ENCODE measurements at places on chromosomes 4 and X. TPM values are rescaled to one million over a fixed set of nuclear protein-coding genes. Genes with fewer than 3 reads are reported as not detected.

FAM9C gene
- total RNA-seq: not detected

IL2RG gene
- 14.2 TPM for total RNA-seq

ART3 gene
- total RNA-seq: not detected

STATH gene
- total RNA-seq: not detected

XKRX gene
- total RNA-seq: 0.14 TPM

DNA sequence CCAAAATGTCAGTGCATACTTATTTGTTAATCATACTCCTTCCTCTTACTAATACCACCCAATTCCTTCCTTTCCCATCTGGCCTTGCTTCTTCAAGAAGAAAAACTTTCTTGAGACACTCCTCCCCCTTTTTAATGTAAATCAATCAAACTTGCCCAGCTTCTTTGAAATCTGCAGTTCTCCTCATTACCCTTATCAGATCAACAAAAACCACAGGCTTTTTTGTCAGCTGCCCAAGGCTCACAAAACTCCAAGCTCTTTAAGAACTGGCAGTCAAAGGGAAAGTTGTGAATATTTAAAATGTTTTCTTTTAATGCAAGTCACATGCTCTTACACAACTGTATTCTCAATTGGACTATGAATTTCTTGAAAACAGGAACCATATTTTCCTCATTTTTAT, 11.3 kb upstream of the MYOZ2 start:
- DNase-seq: no peak

- no peak for DNase-seq
Observed at GRCh38 chrX:11239230-11239629, 54.0 kb upstream of the AMELX start.

- no peak for DNase-seq
Observed at GRCh38 chr4:7507381-7507780, 72.7 kb upstream of the PSAPL1 start.

GRCh38 chrX:70132224-70132623, 1.0 kb upstream of the IGBP1 start:
- DNase-seq: no peak

GRCh38 chrX:54921427-54922021, 900 bp downstream of the TRO start:
- DNase-seq: no peak

DNA sequence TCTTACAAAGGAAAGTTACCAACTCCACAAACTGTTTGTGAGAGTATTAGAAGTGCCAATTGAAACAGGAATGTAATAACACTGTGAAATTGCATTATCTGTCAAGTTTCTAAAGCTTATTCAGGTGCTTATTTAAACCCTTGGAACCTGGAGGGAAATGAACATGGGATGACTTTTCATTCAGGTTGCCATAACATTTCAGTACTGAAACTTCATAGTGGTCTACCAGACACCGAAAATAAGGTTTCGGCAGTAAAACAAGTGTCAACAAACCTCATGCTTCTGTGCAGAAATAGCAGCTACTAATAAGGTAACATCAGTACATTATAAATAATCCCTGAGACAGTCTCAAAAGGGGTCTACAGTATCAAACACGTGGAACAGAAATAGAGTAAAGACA, 890.7 kb upstream of the INTU start:
- no peak for DNase-seq

DNA sequence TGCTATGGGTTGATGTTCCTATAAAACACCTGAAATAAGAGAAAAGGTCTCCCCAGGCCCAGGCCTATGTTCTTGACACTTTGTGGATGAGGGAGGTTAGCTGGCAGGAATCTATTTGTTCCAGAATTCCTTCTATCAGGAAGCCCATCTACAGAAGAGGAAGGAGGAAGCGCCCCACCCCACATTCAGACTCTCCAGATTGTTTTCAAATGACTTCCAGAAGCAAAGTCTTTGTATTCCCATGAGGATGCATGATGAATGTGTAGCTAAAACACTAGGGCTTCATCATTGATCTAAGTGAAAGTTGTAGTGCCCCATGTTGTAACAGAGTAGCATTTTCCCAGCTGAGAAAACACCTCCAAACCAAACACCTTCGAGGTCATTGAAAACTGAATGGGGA, 16.4 kb downstream of the OTC start:
- DNase-seq: no peak

DNA sequence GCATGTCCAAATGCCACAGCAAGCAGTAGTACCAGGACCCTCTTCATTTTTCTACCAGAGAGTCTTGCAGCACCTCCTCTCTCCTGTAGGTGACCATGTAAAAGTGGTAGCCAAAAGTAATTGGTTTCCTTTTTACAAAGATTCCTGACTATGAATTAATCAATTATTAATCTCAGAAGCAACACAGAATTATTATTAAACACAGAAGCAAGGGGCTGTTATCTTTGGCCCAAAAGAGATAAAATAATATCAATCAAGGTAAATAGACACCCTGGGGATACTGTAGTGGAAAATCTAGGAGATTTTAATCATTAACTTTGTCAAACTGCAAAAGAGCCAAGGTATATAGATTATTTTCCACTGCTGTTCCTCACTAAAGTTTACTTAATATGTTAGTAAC, at the start of gene GC:
TSS of gene GC (minus strand) at position 108 of the 400 bp plus-strand sequence. CDS start at position 47, 61 bp downstream.
- no peak for DNase-seq

GRCh38 chr4:130044788-130045531, 949.0 kb downstream of the C4orf33 start:
- DNase-seq: no peak

- DNase-seq: no peak
Observed at GRCh38 chr4:146648461-146648783, 9.7 kb downstream of the POU4F2 start.

GRCh38 chr4:5146248-5146647, 95.0 kb downstream of the STK32B start:
- no peak for DNase-seq

- no peak for DNase-seq
Observed at GRCh38 chr4:3073158-3074077, 920 bp downstream of the HTT-AS start.

DNA sequence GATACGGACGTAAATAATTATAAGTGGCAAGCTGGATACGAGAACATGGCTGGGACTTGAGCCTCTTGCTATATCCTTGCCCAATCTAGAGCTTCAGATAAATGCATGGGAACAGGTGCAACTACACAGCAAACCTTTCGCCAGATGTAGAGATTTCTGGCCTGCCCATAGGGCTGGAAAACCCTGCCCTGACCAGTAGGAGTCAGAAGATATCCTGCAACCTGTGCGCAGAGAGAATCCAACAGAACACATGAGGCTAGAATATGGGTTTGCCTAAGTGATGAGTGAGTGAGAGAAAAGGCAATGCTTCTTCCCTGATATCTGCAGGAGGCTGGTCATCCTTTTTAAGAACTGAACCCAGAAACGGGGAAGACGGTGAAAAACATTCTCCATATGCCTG, 805.3 kb upstream of the TENM3 start:
- DNase-seq: no peak

GRCh38 chr4:36233567-36234266, 10.6 kb downstream of the ARAP2 start:
- no peak for DNase-seq

DNA sequence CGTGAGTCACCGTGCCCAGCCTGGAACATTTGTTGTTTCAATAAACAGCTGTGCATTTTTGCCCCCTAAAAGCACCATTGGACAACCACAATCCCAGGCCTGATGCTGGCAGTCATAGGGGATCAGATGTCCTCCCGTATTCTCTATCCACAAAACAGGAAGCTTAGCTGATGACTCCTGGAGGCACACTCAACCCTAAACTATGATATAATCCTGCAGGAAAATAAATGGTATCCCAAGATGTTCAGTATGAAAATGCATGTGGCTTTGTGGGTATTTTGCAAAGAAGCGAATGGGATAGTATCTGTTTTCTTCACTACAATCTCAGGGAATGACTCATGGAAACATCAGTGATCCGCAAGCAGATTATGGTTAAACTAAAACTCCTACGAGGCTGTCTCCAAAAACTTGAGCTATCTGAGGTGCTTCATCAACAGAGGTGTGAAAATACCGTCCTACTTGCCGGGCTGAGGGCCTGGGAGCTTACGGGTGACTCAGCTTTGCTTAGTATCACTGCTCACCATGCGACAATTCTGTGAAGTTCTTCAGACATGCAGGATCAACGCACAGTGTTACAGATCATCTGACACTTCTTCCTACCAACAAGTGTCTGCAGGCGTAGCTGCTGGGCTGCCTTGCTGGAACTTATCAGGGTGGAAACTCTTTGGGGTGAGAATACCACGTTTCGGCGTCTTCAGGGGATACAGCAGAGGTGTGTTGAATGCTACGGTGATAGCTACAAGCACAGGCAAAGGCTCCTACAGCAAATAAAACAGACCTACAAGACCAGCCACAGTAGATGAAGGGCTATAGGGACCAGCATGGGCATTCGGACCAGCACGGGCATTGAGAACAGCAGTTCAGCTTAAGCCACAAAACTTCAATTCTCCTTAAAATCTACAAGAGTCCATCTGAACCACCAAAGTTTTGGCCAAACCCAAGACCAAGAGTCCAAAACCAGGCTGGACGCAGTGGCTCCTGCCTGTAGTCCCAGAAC, 148.5 kb downstream of the DHRSX start:
- DNase-seq: no peak

GRCh38 chr4:35464964-35465528, 779.3 kb downstream of the ARAP2 start:
- DNase-seq: no peak

All from thoracic aorta (tissue), 2 donors.